Karpas-422 (cell line): ENCODE measurements at places on chromosomes 7 and 10.

DNA sequence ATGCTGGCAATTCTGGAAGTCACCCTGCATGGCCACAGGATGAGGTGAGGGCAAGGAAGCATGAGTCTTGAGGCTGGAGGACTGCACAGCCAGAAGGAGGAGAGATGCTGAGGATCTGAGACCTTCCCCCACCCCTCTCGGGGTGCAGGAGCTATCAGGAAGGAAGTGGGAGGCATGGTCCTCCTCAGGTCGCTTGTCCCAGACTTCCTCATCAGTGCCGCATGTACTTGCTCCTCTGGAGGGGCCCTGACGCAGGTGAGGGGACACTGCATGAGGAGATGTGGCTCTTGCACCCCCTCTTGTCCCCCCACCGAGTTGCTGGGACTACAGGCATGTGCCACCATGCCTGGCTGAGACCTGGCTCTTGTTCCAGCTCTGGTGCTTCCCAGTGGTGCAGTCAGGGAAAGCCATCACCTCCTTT, 5.7 kb upstream of the ZMIZ1 start:
- no peak for DNase-seq

- peak; percentile 46 for DNase-seq
Measured at GRCh38 chr10:88582806-88583583, at the start of gene RNLS. TSS of gene RNLS (minus strand) at chr10:88583318.

- no peak for DNase-seq
Measured at GRCh38 chr10:88045096-88045495, 181.7 kb downstream of the PTEN start.

GRCh38 chr10:6979371-6979770, 399.3 kb upstream of the PRKCQ start:
- no peak for DNase-seq

- DNase-seq: no peak
Measured at GRCh38 chr10:51522858-51523257, 176.5 kb downstream of the CSTF2T start.
